CD4-positive, alpha-beta T cell (primary cell): ENCODE measurements at places on chromosomes 4 and X.

DNA sequence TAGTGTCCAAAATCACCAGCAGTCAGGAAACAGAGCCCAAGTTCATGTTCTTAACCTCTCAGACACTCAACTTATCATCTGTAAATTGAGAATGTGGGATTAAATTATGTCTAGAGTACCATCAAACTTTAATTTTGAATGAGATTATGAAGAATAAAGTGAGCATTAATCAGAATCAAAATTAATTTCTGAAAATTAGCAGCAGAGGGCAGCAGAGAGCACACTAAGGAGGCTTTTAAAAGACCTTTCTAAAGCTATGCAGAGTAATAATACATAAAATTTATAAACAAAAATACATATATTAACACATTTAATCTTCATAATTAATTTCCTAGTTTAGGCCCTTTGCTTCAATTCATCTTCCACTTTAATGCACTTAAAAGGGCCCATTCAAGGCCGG is 7.1 kb downstream of the TASL start:
- H3K27me3 ChIP-seq = no peaks in the 10 kb centered on the region
- H3K36me3 ChIP-seq = no peaks in the 10 kb centered on the region
- H3K4me3 ChIP-seq = no peak overlapping the region
- no peaks in the 10 kb centered on the region for H3K4me1 ChIP-seq

DNA sequence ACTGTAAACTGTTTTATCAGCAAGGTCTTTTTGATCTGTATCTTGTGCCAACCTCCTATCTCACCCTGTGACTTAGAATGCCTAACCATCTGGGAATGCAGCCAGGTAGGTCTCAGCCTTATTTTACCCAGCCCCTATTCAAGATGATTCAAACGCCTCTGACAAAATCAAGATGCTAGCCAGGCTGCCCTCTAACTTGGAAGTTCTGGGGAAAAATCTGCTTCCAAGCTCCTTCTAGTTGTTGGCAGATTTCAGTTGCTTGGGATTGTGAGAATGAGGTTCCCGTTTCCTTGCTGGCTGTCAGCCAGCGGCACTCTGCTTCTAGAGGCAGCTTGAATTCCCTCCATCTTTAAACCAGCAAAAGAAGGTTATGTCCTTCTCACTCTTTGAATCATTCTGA is 34.7 kb downstream of the LUZP4 start:
- H3K27me3 ChIP-seq = no peaks in the 10 kb centered on the region
- no peak overlapping the region for H3K4me3 ChIP-seq
- H3K27ac ChIP-seq = no peak overlapping the region
- DNase-seq = no peak

DNA sequence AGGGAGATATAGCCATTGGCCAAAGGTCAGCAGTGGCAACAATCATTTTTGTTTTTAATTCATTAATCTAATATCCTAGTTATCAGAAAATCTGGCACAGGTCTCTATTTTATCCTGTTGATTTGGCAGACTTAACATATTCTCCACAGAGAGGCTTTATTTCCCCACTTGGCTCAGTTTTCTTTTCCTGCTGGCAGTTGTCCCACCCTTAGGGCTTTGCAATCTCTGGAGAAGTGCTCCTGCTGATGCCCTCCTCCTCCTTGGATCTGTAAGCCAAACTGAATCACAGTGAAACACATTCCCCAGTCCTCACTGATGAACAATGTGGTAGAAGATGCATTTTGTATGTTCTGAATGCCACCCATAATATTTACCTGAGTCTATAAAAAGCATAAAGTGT is 889.7 kb downstream of the PDHA2 start:
- no peaks in the 10 kb centered on the region for H3K4me1 ChIP-seq
- DNase-seq = no peak
- no peaks in the 10 kb centered on the region for H3K36me3 ChIP-seq

DNA sequence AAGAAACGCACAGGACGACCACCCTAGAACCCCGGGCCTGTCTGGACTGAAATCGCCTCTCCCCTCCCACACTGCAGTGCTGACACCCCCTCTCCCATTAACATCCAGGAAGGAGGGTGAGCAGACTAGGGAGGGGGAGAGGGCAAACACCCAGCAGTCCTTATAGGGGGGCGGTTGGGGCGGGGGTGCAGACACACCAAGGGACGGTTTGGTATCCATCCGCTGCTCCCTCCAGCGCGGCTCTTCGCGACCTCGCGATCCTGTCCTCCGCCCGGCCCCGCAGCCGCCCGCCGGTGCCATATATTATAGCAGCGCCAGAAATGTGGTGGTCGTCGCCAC is 411 bp upstream of the GPRASP1 start:
- DNase-seq = no peak
- H3K4me1 ChIP-seq = peaks cover 18% of the 10 kb centered on the region
- peak overlapping the region; percentile 84 for H3K4me3 ChIP-seq

DNA sequence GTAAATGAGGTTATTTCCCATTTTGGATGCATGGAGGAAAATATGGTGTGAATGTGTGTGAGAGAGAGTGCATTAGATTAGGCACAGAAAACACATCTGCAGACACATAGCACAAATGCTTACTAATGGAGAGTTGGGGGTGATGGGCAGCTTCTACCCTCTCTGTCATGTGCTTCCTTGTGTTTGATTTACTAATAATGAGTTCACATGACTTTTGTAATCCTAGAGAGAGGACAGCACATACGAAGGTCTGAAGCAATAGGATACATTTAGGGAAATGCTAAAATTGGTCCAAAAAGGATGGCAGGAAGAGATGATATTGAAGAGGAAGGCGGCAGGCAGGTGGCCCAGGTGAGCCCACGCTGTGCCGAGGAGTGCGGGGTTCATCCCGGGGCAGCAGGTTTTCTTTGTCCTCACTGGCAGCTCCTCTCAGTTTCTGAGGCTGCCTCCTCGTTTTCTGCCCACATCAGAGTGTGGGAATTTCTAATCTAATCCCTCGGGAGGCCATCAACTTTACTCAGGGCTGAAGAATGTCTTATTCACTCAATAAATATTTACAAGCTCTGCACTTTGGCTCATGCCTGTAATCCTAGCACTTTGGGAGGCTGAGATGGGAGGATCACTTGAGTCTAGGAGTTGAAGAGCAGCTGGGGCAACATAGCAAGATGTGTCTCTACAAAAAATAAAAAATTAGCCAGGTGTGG is 15.9 kb upstream of the MAP9 start:
- H3K4me1 ChIP-seq = no peaks in the 10 kb centered on the region
- no peak overlapping the region for H3K4me3 ChIP-seq
- no peaks in the 10 kb centered on the region for H3K36me3 ChIP-seq
- no peaks in the 10 kb centered on the region for H3K27me3 ChIP-seq
- DNase-seq = no peak

DNA sequence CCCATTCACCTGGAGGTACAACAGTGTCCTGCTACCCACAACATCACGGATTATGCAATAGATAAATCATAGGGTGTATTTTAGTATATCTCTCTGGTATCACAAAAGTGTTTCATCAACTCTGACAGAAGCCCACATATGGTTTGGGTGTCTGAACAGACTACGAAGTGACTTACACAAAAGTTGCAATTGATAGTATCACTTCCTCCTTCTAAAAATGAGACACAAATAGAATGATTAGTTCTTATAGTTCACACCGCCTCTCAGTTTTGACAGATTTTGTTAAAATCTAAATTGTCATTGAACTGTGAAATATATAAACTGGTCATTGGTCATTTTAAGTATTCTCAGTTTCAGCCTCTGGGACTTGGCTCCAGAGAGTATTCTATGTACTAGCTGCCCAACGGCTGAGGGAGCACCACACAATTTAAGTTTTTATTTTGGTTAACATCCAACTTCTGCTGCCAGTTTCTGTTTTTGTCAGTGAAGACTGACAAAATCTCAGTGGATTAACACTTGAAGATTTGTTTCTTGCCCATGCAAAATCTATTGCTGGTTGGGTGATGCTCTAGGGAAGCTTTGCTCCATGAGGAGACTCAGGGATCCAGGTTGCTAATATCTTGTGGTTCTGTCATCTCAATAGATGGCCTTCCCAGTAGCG is 113.8 kb upstream of the PUDP start:
- H3K27ac ChIP-seq = no peak overlapping the region
- H3K4me1 ChIP-seq = no peaks in the 10 kb centered on the region
- H3K36me3 ChIP-seq = no peaks in the 10 kb centered on the region
- no peak overlapping the region for H3K4me3 ChIP-seq

DNA sequence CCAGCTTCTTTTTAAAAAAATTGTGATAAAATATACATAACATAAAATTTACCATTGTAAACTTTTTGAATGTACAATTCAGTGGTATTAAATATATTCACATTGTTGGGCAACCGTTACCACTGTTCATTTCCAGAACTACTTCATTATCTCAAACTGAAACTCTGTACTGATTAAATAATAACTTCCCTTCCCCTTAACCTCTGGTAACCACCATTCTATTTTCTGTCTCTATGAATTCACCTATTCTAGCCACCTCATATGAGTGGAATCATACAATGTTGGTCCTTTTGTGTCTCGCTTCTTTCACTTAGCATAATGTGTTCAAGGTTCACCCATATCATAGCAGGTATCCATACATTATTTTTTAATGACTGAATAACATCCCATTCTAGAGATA is 8.3 kb downstream of the GPR50 start:
- no peaks in the 10 kb centered on the region for H3K4me1 ChIP-seq
- H3K4me3 ChIP-seq = no peak overlapping the region
- H3K36me3 ChIP-seq = no peaks in the 10 kb centered on the region

DNA sequence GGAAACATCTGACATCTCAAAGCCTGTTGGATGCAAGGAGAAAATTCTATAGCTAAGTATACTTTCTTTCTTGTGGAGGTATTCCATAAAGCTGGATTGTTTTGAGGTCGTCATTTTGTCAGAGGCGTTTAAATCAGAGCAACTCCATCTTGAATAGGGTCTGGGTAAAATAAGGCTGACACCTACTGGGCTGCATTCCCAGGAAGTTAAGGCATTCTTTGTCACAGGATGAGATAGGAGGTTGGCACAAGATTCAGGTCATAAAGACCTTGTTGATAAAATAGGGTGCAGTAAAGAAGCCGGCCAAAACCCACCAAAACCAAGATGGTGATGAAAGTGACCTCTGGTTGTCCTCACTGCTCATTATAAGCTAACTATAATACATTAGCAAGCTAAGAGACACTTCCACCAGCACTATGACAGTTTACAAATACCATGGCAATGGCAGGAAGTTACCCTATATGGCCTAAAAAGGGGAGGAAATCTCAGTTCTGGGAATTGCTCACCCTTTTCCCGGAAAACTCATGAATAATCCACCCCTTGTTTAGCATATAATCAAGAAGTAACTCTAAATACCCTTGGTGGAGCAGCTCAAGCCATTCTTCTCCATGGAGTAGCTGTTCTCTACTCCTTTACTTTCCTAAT is 11.9 kb downstream of the HSD17B13 start:
- H3K4me1 ChIP-seq = no peaks in the 10 kb centered on the region
- H3K36me3 ChIP-seq = peaks cover 7% of the 10 kb centered on the region
- no peaks in the 10 kb centered on the region for H3K27me3 ChIP-seq
- no peak overlapping the region for H3K4me3 ChIP-seq

DNA sequence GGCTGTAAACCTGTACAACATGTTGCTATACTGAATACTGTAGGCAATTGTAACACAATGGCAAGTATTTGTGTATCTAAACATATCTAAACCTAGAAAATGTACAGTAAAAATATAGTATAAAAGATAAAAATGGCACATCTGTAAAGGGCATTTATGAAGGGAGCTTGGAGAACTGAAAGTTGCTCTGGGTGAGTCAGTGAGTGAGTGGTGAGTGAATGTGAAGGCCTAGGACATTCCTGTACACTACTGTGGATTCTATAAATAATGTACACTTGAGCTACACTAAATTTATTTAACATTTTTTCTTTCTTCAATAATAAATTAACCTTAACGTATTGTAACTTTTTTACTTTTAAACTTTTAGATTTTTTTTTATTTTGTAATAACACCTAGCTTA is 5.0 kb upstream of the SHROOM4 start:
- H3K36me3 ChIP-seq = no peaks in the 10 kb centered on the region
- H3K27ac ChIP-seq = no peak overlapping the region
- no peaks in the 10 kb centered on the region for H3K4me1 ChIP-seq
- DNase-seq = no peak
- no peaks in the 10 kb centered on the region for H3K27me3 ChIP-seq

DNA sequence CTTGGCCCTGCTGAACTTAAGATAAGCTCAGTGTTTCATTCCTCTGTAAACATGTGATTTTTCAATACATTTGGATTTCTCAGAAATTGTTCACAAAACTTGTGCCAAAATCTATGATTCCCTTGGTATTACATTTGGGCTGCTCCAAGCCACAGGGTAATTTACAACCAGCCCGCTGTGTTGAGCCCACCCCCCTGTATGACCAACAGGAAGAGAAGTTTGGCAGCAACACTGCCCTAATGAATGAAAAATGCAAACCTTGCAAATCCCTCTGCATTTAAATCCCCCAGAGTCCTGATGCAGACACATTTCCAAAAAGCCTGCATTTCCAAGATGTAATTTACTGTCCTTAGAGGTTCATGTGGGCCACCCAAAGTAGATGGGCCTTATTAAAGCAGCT is 34.1 kb upstream of the GAB1 start:
- no peaks in the 10 kb centered on the region for H3K27me3 ChIP-seq
- no peak for DNase-seq
- no peak overlapping the region for H3K27ac ChIP-seq
- H3K36me3 ChIP-seq = no peaks in the 10 kb centered on the region
- no peak overlapping the region for H3K4me3 ChIP-seq

DNA sequence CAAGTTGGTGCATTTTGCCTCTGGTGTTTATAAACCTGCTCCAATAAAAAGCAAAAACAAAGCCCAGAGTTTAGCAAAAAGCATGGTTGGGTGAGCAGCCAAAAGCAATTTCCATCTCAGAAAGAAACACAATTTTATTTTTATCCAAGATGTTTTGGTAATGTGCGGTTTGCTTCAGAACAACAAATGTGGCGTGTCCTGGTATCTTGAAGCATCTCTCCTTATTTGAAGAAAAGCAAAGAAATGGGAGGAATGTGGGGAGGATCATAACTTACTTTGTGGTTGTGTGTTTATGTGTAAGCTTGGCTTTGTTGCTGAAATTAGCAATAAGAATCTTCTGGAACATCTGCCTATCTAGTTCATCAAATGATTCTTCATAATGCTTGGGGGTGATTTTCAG is 88.3 kb upstream of the DDX3X start:
- DNase-seq = no peak
- no peaks in the 10 kb centered on the region for H3K27me3 ChIP-seq
- no peak overlapping the region for H3K4me3 ChIP-seq
- no peak overlapping the region for H3K27ac ChIP-seq

- no peaks in the 10 kb centered on the region for H3K36me3 ChIP-seq
- no peaks in the 10 kb centered on the region for H3K4me1 ChIP-seq
- no peaks in the 10 kb centered on the region for H3K27me3 ChIP-seq
- DNase-seq = no peak
- H3K4me3 ChIP-seq = no peak overlapping the region
- H3K27ac ChIP-seq = no peak overlapping the region
Observed at GRCh38 chr4:10509733-10510132, 52.5 kb upstream of the ZNF518B start.
